Caki2 (cell line): ENCODE measurements at places on chromosomes 4 and X.
A peak's percentile ranks its signal among the peaks of the same experiment; 100 is the strongest.

DNA sequence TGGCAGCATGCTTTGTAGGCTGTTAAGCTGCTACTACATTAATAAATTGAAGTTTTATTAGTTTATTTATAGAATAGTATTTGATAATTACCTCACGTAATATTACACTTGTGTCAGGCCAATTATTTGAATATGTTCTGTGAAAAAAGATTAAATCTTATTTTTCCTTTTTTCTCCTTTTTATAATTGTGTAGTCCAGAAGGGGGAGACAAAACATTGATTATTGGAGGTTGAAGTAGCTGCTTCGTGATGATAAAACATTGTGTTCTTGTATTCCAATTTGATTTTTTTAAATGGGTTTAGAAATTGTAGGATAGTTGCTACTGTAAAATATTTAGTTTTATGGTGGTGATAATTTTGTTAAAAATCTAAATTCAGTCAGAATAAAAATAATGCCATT, 85.7 kb downstream of the DIAPH2 start:
- DNase-seq, result no peak

- DNase-seq, result peak; percentile 38
Observed at GRCh38 chr4:186068581-186069348, at the start of gene TLR3. TSS of gene TLR3 (plus strand) at chr4:186069156. CDS start at chr4:186076620, 7,464 bp downstream.

GRCh38 chr4:126172126-126172525, 857.4 kb downstream of the FAT4 start:
- no peak for DNase-seq

- DNase-seq, result no peak
Observed at GRCh38 chrX:134024686-134025377, 39.4 kb upstream of the GPC3 start.

GRCh38 chr4:103774326-103774825, 54.6 kb upstream of the TACR3 start:
- DNase-seq, result no peak
